Fibroblast of skin of left quadriceps (primary cell): ENCODE measurements at places on chromosomes 3 and 15.

- no peak for DNase-seq
Measured at GRCh38 chr15:25171856-25172687, 217.3 kb downstream of the SNRPN start.

- DNase-seq: no peak
Measured at GRCh38 chr3:72660270-72661114, 187.8 kb downstream of the SHQ1 start.

- DNase-seq: no peak
Measured at GRCh38 chr15:76011627-76012551, at the start of gene NRG4. TSS of gene NRG4 (minus strand) at chr15:76012424. CDS start at chr15:76011230, 1,194 bp downstream.

DNA sequence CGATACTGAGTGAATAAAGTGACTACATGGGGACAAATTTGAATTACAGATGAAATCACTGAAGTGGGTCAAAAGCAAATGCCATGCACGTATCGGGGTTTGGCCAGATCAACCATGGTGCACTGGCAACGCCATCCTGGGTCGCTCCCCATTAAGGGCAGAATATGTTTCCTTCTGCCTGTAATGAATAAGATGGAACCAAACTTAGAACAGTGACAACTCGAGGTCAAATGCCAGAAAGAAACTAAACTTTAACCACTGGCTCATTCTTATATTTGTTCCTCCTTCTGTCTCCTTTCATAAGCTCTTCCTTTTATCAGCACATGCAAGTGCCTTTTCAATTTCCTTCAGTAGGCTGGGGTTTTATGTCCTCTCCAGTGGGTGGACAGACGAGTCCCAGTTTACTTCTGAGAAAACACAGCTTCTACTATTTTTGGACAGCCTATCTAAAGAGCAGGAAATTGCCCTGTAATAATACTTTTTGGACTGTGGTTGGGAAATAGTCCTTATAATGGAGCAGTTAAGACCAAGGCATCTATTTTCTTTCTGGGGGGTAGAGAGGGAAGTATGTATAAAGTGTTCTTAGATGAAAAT lies 61.4 kb downstream of the WHAMM start:
- DNase-seq: no peak

DNA sequence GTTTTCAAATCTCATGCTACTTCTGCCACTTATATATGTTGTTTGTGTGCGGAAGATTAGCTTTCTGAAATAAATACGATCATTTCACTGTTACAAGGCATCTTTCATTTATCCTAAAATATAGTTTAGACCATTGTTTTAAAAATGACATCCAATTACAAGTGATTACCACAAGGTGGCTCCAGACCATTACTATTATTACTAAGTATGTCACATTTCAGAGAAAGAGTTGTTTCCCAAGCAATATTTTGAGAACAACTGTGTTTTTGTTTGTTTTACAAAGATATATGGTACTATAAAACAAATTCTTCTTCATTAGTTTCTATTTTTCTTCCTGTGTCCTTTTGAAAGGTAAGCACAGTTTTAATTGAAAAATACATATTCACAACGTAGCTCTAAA lies 136.0 kb upstream of the RAP2B start:
- peak; percentile 15 for DNase-seq

DNA sequence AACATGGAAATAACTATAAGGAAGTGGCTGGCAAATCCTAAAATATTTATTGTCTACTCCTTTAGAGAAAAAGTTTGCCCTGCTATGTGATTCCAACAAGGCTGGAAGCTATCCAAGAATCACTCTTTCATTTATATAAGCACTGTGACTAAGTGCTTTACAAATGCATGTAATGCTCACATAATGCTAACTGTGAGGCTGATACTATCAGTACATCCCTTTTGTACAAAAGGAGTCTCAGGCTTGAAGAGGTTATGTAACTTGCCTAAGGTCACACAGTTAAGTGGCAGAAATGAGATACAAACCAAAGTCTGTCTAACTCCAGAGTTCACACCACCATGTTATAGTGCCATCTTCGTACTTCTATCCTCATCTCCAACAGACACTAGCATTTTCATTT lies 17.0 kb downstream of the TOPBP1 start:
- peak; percentile 70 for DNase-seq

DNA sequence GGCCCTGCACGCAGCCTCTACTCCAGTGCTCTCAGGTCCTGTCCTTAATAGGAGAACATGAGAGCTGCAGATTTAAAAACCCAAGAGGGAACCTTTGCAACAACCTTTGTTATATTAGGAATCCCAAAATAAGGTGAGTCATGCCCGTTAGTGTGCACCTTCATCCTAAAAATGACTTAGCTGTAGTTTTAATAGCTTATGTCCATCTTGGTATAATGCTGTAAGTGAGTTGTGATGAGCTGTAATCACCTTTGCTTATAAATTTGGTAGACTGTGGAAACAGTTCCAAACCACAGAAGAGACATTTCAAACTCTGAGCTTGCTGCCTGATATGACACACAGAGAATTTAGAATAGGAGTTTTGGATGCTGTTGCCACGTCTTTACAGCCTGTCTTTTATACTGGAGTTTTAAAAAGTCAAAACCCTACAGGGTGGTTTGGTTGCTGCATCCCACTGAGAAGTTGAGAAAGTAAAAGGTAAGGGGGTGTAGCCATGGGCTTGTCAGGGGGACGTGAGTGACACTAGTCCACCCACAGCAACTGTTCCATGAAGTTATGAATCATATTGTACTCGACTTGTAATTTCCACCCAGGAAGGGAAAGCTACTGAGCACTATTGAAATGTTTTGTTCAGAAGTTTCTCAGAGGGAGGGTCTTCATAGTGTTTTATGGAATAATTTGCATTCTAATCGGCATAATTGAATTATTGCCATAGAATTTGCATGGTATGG lies 27.4 kb upstream of the CD47 start:
- no peak for DNase-seq

DNA sequence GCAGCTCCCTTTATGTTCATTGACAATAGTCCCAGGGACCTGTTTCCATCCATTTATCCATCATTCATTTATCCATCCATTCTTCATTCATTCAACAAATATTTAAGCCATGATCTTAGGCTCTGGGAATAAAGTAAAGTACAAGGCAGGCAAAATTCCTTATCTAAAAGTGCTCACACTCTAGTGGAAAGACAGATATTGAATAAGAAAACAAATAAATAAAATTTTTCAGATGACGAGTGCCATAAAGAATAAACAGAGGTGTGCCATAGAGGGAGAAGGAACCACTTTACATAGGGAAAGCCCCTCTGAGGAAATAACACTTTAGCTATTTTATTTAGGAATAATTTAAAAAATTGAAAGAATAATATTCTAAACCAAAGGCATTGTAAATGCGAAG lies 76.2 kb downstream of the COL8A1 start:
- DNase-seq: no peak

DNA sequence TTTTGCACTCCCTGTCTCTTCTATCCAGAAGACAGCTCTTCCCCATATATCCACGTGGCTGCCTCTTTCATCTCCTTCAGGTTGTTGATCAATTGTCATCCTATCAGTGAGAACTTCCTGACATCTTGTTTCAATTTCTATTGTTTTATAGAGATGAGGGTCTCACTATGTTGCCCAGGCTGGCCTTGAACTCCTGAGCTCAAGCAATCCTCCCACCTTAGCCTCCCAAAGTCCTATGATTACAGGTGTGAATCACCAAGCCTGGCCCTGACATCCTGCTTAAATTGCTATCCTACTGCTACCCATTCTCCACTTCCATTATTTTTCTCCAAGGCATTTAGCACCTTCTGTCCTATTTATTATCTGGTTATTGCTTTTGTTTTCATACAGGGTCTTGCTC lies 44.9 kb upstream of the IREB2 start:
- no peak for DNase-seq
